ENCODE measurements at places on chromosomes 7 and 10. TPM values are rescaled to one million over a fixed set of nuclear protein-coding genes. Genes with fewer than 3 reads are reported as not detected.

POLR3A gene
- total RNA-seq = 41.0 TPM

SPDYE9 gene
- 0.25 TPM for total RNA-seq

UNC5B gene
- total RNA-seq = 22.6 TPM

- DNase-seq = no peak
- H3K36me3 ChIP-seq = no peaks in the 10 kb centered on the region
- H3K27ac ChIP-seq = no peak overlapping the region
- no peak overlapping the region for H3K4me3 ChIP-seq
- peaks cover 2% of the 10 kb centered on the region for H3K27me3 ChIP-seq
Measured at GRCh38 chr10:119087271-119087882, 6.8 kb upstream of the EIF3A start.

GRCh38 chr10:19832699-19833098, 16.5 kb downstream of the PLXDC2 start:
- peaks cover 4% of the 10 kb centered on the region for H3K27me3 ChIP-seq
- H3K4me1 ChIP-seq = no peaks in the 10 kb centered on the region
- H3K36me3 ChIP-seq = no peaks in the 10 kb centered on the region
- no peak overlapping the region for H3K4me3 ChIP-seq
- H3K27ac ChIP-seq = no peak overlapping the region

DNA sequence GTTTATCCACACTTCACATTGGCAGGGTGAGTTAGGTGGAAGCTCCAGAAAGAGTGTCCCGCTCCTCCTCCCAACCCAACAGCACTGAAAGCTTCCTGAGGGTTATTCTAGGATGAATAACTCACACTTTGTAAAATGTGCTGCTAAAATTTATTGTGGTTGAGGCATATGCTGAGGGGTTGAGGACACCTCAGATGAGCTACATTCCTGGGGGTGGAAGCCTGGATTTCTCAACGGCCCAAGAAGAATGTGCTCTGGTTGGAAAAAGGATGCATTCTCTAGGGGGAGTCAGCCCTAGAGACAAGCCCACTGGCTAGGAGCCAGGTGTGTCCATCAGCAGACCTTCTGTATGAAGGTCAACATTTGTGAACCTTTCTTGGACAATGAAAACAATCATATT, 91.5 kb upstream of the PDE1C start:
- H3K27me3 ChIP-seq = no peaks in the 10 kb centered on the region
- no peak for DNase-seq
- H3K4me3 ChIP-seq = no peak overlapping the region

Measured in glutamatergic neuron (in vitro differentiated cells).